ENCODE measurements at places on chromosomes 3 and 15.

DNA sequence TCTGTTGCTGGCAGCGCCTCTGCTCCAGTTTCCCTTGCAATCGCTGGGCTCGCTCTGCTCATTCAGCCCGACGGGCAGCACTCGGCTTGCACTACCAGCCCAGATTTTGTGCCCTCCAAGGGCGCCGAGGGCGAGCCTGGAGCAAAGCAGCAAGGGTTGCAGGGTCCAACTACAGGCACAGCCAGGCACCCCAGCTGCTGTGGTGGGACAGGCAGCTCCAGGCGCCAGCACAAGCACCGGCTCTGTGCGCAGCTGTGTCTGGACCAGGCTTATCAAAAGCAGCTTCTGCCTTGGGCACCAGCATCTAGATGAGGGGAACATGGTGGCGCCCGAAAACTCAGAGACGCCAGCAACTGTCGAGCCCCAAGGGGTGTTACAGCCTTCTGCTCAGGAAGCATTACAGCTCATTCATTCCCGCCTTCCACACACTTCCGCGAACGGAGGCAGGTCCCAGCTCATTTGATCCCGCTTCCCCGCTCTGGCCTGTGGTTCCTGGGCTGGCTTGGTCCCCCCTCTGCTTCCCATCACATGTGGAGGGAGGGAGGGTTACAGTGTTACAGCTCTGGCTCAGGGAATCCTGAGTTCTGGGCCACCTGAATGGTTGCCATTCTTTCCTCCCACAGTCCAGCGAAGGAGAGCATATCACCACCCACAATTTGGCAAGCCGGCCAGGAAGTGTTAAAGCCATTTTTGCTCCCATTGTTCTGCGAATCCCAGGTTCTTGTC, 409.9 kb upstream of the ALCAM start:
- no peak for DNase-seq

- DNase-seq, result no peak
Measured at GRCh38 chr3:33152363-33153360, 38.8 kb downstream of the CRTAP start.

DNA sequence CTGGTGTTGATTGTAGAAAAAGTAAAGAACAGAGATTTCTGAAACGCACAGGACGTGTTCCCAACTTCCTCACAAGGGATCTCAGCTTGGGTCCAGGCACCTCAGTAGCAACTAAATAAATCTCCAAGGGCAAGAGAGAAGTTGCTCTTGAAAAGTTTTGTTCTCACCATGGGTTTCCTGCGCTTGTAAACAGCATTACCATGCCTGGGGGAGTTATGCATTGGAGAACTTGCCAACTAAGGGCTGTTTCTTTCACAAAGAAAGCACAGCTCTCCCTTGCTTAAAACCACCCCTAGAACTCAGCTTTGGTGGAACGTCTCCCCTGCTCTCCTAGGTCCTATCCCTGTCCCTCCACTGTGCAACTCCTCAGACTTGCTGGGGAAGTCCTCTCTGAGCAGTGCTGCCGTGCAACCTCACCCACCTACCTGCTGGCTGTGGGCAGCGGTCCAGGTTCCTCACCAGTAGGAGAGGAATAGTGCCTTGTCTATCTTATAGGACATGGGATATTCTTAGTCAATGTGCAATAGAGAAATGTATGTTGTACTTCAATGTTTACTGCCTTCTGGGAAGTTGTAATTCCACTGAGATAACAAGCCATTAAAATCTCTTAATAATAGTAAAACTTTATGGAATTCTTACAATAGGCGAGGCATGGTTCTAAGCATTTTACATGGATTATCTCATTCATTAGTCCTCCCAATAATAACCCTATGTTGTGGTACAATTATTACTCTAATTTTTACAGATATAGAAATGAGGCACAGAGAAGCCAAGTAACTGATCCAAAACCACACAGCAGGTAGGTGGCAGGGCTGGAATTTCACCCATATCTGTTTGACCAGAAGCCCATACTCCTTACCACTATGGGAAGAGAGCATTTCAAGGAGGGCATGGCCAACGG, 51.5 kb downstream of the UMPS start:
- DNase-seq, result no peak

- DNase-seq, result no peak
Measured at GRCh38 chr15:64536244-64536836, 76.0 kb downstream of the ZNF609 start.

DNA sequence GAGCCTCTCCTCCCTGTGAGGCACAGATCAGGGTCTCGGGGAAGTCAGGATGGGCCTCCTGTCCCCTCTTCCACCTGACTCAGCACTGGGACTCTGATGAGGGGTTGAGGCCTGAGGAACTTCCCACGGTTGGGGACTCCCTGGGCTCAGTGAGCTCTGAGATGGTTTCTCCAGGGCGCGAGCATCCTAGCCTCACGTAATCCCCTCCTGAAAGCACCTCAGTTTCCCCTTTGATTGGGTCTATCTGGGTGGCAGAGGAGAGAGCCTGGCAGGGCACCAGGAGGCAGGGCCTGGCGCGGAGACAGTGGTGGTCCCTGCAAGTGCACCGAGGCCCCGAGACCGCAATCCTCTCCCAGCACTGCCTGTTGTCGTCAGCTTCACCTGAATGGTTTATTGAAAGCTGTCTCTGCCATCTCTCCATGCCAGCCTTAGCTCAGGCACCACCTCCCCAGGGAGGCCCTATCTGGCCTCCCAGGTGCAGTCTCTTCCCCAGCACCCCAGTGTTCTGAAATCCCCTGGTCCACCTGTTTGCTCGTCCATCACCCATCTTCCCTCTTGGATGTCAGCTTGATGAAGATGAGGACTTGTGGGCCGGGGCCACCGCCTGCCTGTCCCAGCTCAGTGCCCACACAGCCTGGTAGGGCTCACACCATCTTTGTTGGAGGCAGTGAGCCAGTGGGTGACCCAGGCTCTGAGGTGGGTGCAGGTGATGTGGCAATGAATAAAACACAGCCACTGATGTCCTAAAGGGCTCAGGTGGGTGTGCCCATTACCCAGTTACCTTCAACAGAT, 52.2 kb upstream of the PCSK6 start:
- no peak for DNase-seq

GRCh38 chr3:45143673-45144671, 2.2 kb downstream of the CDCP1 start:
- no peak for DNase-seq

DNA sequence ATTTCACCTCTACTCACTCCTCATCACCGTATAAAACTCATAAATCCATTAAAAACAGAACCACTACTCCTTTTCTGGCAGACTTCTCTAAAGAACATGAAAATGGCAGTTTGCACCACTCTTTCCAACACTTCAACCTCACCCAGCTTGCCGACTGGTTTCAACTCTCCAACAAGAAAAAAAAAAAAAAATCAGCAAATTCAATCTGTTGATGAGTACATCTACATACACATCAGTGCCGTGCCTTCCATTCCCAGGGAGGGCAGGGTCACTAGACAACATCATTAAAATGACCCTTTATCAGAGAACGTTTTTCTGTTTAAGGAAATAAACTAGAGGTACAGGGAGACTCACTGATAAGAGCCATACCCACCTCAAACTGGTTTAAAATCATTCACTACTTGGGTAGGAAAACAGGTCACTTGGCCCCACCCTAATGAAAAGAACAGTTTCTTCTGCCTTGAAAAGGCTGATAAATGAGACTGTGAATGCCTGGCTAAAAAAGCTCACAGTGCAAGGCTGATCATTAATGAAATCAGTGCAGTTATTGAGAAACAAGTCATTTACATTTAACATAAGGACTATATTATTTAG, 6.0 kb downstream of the ANXA2 start:
- DNase-seq, result no peak

GRCh38 chr15:62647202-62647842, 395.2 kb upstream of the TPM1 start:
- no peak for DNase-seq

GRCh38 chr3:10946526-10946925, 46.0 kb upstream of the SLC6A1 start:
- no peak for DNase-seq

GRCh38 chr3:127483902-127484591, 106.5 kb downstream of the TPRA1 start:
- no peak for DNase-seq

Measured in NT2/D1 (cell line).